ENCODE measurements at places on chromosomes 2 and 18.

- no peak for DNase-seq
Observed at GRCh38 chr2:25402477-25402876, 60.8 kb upstream of the DNMT3A start.

DNA sequence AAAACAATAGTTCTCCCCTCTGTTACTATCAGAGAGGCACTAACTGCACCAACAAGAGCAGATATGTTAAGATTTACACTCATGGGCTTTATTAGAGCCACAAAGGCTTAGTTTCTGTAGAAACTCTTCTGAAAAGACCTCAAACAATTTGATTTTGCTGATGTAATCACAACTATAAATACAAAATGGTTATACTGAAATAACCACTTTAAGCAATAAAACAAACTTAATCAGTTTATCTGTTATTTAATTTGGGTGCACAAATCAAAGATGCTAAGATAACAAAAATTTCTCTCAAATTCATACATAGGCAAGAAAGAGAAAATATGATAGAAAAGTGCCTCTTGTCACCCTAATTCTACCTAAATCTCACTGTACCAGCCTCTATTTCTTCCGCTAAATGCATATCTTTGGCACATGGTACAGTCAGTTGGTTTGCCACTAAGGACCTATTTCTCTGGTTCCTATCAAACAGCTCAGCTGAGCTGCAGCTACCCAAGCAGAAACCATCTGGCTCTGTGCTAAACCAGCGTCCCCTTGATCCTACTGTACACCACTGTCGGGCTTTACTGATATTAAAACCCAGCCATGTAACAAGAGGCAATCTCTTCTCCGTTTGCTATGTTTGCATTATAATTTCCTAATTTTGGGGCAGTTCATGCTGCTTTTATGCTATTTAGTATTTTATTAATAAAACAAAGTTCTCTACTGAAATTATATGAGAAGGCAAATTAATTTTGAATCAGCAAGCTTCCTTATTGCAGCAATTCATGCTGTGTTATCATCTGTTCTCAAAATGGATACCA is 60.1 kb downstream of the CWC22 start:
- no peak for DNase-seq

DNA sequence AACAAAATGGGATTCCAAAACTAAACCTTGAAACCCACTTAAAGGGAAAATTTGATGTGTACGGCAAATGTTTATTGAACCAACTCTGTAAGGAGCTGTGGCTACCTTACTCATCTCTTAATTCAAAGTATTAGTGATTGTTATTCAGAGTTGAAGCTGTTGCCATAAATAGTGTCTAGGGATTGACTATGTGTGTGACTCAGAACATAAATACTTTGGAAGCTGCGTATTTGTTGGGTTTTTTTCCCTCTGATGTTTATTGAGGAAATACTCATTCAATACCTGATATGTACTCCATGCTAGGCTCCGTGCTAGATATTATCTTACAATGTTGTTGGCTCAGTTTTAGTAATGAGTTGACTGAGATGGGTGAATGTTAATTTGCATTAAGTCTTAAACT is 90.4 kb downstream of the PTRHD1 start:
- no peak for DNase-seq

- no peak for DNase-seq
Observed at GRCh38 chr2:237653776-237654558, 26.6 kb downstream of the LRRFIP1 start.

DNA sequence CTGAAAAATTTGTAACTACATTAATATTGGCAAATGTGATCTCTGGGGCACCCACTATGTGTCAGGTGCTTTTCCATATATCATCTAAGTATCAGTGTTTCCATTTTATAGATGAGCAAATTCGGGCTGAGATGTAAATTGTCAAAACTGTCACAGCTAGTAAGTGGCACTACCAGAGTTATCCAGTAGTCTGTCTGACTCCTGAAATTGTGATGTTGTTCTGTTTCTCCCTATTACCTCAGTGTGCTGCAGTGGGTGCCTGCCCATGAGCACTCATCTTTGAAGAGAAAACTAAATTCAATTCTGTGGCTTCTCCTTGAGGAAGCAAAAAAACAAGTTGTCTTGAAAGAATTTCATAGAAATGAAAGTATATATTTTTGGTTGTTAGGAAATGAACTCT is 467.4 kb upstream of the FANCL start:
- no peak for DNase-seq

DNA sequence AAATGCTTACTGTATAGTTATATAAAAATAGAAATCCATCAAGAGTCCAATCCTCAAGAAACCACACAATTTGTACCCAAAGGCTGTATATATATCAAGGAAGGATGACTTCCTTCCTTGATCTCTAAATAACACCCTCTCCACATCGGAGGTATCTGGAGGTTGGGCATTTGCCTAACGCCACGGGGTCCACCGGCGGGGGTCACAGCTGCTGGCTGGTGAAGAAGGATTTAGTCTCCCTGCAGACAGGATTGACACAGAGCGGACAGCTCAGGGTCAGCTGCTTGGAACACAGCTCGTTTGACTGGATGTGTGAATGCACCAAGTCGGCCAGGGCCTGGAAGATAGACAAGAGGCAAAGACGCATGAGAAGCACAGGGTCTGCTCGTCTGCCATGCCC is 36.0 kb downstream of the FECH start:
- no peak for DNase-seq

DNA sequence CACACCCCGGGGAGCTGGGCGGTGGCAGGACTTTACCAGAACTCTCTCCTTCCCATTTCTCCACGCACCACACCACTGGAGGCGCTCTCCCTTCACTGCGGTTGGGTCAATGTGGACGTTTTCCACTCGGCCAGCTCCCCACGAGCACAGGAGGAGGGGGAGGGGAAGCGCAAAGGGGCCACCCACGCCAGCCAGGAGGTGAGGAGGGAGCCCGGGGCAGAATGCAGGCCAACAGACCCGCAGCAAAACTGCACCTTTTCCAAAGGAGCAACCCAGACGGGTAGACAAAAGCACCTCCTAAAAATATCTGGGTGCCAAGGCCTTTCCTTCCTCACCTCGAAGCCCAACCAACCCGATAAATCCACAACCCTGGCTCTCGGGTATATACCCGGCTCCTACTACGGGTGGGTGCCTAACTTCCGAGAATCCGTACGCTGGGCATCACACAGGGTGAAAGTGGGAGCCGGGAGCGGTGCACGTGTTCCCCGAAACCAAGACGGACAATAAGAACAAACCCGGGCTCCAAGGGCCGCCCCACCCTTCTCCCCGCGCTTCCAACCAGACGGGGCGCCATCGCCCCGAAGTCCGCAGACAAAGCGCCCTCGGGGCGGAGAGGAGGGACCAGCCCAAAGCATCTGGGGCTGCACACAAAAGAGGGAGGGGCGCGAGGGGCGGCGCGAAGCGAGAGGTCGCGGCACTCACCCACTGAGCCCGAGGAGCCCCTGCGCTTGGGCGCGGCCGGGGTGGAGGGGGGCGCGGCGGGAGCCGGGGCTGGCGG is 1.0 kb downstream of the RTN4 start:
- peak; percentile 80 for DNase-seq

DNA sequence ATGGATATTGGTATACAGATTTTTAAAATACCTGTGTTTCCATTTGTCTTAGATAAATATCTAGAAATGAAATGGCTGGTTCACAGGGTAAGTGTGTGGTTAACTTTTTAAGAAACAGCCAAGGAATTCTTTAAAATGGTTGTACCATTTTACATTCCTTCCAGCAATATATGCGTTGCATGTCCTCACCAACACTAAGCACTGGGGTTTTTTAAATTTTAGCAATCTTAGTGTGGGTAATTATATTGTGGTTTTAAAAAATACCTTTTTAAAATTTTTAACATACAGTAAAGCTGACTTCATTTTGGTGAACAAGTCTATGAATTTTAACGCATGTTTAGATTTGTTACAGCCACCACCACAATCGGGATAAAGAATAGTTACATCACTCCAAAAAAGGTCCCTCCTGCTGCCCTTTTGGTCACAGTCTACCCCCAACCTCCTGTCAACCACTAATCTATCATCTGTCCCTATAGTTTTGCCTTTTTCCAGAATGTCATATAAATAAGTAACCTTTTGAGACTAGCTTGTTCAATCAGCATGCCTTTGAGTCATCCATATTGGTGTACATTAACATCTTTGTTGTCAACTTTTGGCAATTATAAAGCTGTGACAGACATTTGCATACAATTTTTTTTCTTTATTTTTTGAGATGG is 128.1 kb upstream of the MSTN start:
- no peak for DNase-seq

GRCh38 chr2:205688417-205689200 is 6.3 kb downstream of the NRP2 start:
- no peak for DNase-seq

Data from Peyer's patch (tissue), 4 donors.